ENCODE measurements at places on chromosomes 3 and 15. TPM values are rescaled to one million over a fixed set of nuclear protein-coding genes. Genes with fewer than 3 reads are reported as not detected.

- no peak overlapping the region for H3K27ac ChIP-seq
- no peak overlapping the region for H3K4me3 ChIP-seq
- no peaks in the 10 kb centered on the region for H3K36me3 ChIP-seq
- peaks cover 22% of the 10 kb centered on the region for H3K4me1 ChIP-seq
- DNase-seq: no peak
- H3K27me3 ChIP-seq: no peaks in the 10 kb centered on the region
These were observed 401.9 kb upstream of the TPRG1 start for GRCh38 chr3:188769831-188770230.

DNA sequence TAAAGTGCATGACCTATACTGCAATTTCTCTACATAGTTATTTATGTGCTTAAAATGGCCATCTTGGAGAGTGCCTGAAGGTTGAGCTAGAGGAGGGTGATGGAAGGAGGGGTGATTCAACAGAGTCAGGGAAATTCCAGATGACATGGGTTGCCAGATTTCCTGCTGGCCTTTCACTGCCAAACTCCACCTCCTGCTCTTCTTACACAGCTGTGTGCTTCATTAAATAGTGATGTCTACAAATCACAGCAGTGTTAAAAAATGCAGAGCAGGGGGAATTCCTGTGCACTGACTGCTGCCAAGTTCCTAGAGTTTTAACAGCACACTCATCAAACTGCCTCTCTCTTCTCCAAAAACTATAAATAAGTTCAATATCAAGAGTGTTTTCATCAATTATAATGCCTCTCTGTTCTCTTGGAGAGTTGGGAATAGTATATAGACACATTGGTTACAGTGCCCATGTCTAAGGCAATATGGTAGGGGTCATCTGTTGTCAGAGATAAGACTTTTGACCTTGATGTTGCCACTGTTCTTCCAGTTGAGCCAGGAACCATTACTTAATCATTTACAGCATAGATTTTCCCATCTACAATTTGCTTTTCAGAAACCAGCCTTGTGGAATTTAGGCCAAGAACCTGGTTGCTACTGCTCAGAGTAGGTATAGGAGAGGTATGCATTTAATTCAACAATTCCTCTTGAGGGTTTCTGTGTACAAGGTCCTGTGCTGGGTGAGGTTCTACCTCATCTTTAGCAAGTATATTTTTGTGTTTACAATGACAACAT lies 79.6 kb downstream of the TP63 start:
- no peaks in the 10 kb centered on the region for H3K36me3 ChIP-seq
- no peak overlapping the region for H3K4me3 ChIP-seq
- H3K27ac ChIP-seq: no peak overlapping the region

GRCh38 chr15:63040954-63041353 lies 1.6 kb upstream of the TPM1 start:
- no peaks in the 10 kb centered on the region for H3K4me1 ChIP-seq
- DNase-seq: no peak
- peak overlapping the region; percentile 85 for H3K4me3 ChIP-seq
- H3K36me3 ChIP-seq: peaks cover 5% of the 10 kb centered on the region

GRCh38 chr15:58921267-58921790 lies 12.2 kb downstream of the SLTM start:
- no peak overlapping the region for H3K27ac ChIP-seq
- no peaks in the 10 kb centered on the region for H3K36me3 ChIP-seq
- no peak for DNase-seq
- no peak overlapping the region for H3K4me3 ChIP-seq
- H3K27me3 ChIP-seq: no peaks in the 10 kb centered on the region
- H3K4me1 ChIP-seq: no peaks in the 10 kb centered on the region

- H3K27ac ChIP-seq: no peak overlapping the region
- peak; percentile 45 for DNase-seq
- H3K36me3 ChIP-seq: peaks cover 38% of the 10 kb centered on the region
- peaks cover 9% of the 10 kb centered on the region for H3K4me1 ChIP-seq
- no peaks in the 10 kb centered on the region for H3K27me3 ChIP-seq
- H3K4me3 ChIP-seq: no peak overlapping the region
These were observed 36.5 kb downstream of the ANP32A start for GRCh38 chr15:68784206-68784605.

GRCh38 chr15:29309139-29309538 lies 39.5 kb upstream of the NSMCE3 start:
- no peak overlapping the region for H3K27ac ChIP-seq
- H3K4me3 ChIP-seq: no peak overlapping the region
- no peaks in the 10 kb centered on the region for H3K27me3 ChIP-seq
- H3K4me1 ChIP-seq: no peaks in the 10 kb centered on the region
- H3K36me3 ChIP-seq: no peaks in the 10 kb centered on the region

The MAGI1 gene
- total RNA-seq: 28.4 TPM

- H3K36me3 ChIP-seq: peaks cover 50% of the 10 kb centered on the region
- no peak for DNase-seq
- H3K27ac ChIP-seq: no peak overlapping the region
- no peaks in the 10 kb centered on the region for H3K4me1 ChIP-seq
- H3K4me3 ChIP-seq: no peak overlapping the region
- H3K27me3 ChIP-seq: no peaks in the 10 kb centered on the region
These were observed 4.7 kb downstream of the SELENOS start for GRCh38 chr15:101272584-101272983.

GRCh38 chr3:28125342-28125741 lies 116.1 kb upstream of the CMC1 start:
- no peak for DNase-seq
- H3K36me3 ChIP-seq: no peaks in the 10 kb centered on the region
- no peaks in the 10 kb centered on the region for H3K27me3 ChIP-seq
- no peak overlapping the region for H3K4me3 ChIP-seq
- H3K4me1 ChIP-seq: no peaks in the 10 kb centered on the region
- H3K27ac ChIP-seq: no peak overlapping the region

The ZPLD1 gene
- not detected for total RNA-seq

DNA sequence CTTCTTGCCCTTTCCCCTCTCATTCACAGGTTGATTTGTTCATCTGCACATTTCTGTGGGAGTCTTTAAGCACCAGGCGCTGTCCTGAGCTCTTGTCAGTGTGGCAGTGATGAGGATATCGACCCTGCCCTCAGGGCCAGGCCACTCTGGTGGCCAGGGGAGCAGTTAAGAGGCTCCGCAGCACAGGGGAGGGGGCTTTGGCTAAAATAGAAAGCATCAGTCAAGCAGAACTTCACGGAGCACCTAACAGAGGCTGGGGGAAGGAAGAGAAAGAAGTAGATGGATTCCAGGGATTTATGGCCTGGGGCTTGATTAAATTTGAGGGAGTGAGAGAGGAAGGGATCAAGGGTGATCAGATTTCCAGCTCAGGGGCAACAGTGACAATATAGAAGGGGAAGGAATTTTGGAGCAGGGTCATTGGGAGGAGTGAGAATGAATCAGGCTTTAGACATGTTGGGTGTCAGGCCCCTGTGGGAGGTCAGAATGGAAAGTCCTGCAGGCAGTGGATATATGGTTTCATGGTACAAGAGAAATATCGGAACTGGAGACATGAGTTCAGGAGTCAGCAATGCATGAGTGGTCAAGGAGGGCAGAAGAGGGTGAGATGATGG lies 73.0 kb upstream of the GLCE start:
- H3K4me1 ChIP-seq: peaks cover under 1% of the 10 kb centered on the region
- no peak for DNase-seq
- H3K27ac ChIP-seq: no peak overlapping the region
- no peaks in the 10 kb centered on the region for H3K36me3 ChIP-seq
- H3K27me3 ChIP-seq: no peaks in the 10 kb centered on the region
- H3K4me3 ChIP-seq: no peak overlapping the region

DNA sequence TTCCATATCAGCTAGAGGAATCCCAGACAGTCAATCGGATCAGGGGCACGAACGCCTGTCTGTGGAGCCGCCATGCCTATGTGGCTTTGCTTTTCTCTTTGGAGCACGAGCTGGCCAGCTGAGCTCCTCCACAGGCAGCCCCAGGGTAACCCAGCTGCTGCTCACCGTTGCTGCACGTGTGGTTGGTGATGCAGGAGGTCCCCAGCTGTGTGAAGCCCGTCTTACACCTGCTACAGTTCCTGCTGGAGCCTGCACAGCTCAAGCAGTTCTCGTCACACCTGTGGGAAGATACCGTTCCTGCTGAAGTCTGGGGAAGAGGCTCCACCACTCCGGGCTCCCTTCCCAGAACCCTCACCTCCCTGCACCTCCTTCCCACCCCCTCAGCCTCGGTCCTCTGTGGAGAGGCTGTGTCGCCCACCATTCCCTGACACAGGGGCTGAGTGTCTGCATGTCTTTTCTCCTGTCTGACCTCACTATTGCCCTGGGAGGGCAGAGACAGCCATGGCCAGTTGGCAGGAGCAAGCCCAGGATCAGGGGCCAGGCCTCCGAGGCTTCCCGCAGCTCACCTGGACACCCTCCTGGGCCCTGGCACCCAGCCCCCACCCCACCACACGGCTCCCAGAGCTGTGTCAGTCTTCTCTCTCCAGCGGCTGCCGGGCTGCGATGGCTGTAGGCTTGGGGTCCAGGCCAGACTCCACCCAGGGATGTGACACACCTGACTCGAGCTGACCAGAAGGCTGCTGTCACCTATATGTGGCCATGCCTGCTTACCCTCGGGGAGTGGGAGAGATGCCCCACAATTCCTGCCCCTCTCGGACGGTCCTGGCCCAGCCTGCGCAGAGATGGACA lies 12.2 kb upstream of the SNRPA1 start:
- H3K4me3 ChIP-seq: no peak overlapping the region
- no peaks in the 10 kb centered on the region for H3K36me3 ChIP-seq
- H3K27me3 ChIP-seq: no peaks in the 10 kb centered on the region
- H3K4me1 ChIP-seq: no peaks in the 10 kb centered on the region

The COL6A6 gene
- not detected for total RNA-seq

The SLCO2A1 gene
- total RNA-seq: 111 TPM

DNA sequence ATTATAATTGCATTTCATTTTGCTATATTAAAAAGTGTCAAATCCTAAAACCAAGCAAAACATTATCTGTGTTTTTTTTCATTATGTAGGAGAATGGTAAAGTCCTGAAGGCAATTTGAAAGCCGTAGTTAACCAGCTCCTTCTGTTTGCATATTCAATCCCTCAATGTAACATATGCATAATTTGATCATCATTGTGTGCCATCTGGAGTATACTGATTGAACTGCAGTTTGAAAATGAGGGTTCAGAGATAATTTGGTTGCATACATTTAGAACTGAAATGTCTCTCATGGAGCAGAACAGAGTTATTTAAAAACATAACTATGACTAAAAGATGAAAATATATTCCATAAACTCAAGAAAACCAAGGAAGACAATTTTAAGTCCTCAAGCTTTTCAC lies 518.6 kb downstream of the GBE1 start:
- no peak overlapping the region for H3K27ac ChIP-seq
- H3K27me3 ChIP-seq: no peaks in the 10 kb centered on the region
- no peaks in the 10 kb centered on the region for H3K36me3 ChIP-seq

The DLEC1 gene
- total RNA-seq: 0.11 TPM

GRCh38 chr15:63374686-63375520 lies 6.7 kb downstream of the CA12 start:
- H3K27me3 ChIP-seq: no peaks in the 10 kb centered on the region
- H3K4me3 ChIP-seq: no peak overlapping the region
- H3K27ac ChIP-seq: peak overlapping the region; percentile 81
- H3K4me1 ChIP-seq: peaks cover 22% of the 10 kb centered on the region

- H3K27me3 ChIP-seq: no peaks in the 10 kb centered on the region
- DNase-seq: peak; percentile 62
- H3K36me3 ChIP-seq: peaks cover 8% of the 10 kb centered on the region
- no peak overlapping the region for H3K4me3 ChIP-seq
These were observed 132.7 kb downstream of the GHSR start for GRCh38 chr3:172315401-172316091.

GRCh38 chr3:173617490-173617889 lies 219.9 kb downstream of the NLGN1 start:
- DNase-seq: no peak
- no peaks in the 10 kb centered on the region for H3K4me1 ChIP-seq
- H3K27me3 ChIP-seq: no peaks in the 10 kb centered on the region
- no peak overlapping the region for H3K27ac ChIP-seq

The NOX5 gene
- 0.53 TPM for total RNA-seq

The ITIH4 gene
- total RNA-seq: 9.8 TPM

GRCh38 chr3:154304936-154305335 lies 19.4 kb downstream of the DHX36 start:
- H3K36me3 ChIP-seq: peaks cover 76% of the 10 kb centered on the region
- H3K27ac ChIP-seq: no peak overlapping the region
- no peak overlapping the region for H3K4me3 ChIP-seq
- no peaks in the 10 kb centered on the region for H3K27me3 ChIP-seq

The ACTC1 gene
- total RNA-seq: 30.2 TPM

DNA sequence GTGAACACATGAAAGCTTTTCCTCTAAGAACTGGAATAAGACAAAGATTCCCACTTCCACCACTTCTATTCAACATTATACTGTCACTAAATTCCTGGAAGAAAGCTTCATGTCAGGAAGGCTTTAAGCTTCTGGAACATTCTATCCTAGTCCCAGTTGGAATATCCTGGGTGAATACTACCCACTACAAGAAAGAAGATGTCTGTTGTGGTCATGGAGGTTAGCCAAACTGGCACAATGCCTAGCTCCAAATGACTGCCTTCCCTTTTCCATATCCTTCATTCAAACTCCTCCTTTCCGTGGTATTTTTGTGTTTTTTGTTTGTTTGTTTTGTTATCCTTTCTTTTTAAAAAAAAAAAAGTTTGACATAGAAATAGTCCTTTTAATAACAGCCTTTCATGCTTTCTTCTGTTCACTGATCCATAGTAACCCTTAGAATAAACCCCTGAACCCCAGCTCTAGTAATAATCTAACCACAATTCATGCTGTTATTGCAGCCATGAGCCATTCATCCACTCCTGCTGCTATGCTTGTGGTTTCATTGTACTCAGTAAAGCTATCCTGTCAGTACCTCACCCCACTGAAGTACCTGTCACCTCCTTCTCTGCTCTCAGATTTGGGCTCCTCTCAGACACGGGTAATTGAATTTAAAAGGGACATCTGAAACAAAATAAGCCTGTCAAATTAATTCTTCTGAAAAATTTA lies 447.5 kb downstream of the IGSF11 start:
- no peaks in the 10 kb centered on the region for H3K27me3 ChIP-seq
- H3K36me3 ChIP-seq: no peaks in the 10 kb centered on the region

DNA sequence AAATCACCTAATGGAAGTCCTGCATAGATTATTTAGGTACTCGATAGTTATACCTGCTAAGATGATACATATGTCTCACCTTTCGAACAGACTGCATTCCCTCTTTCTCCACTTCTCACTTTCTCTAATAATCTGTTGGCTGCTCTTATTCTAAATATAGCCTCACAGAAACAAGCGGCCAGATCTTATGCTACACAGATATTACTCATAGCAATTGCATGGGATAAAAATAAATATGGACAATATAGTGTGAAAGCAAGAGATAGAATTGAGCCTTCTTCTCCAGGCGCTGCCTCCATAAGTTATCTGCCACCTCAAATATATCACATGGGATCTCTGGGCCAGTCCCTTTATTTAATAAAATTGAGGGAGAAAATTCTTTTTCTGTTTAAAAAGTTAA lies 29.5 kb upstream of the TGFBR2 start:
- H3K27me3 ChIP-seq: no peaks in the 10 kb centered on the region
- H3K36me3 ChIP-seq: no peaks in the 10 kb centered on the region
- H3K4me3 ChIP-seq: no peak overlapping the region
- H3K27ac ChIP-seq: no peak overlapping the region
- DNase-seq: no peak

The NTRK3 gene
- 52.7 TPM for total RNA-seq

GRCh38 chr3:128702391-128702790 lies 23.6 kb upstream of the RAB7A start:
- no peaks in the 10 kb centered on the region for H3K36me3 ChIP-seq
- DNase-seq: no peak
- no peaks in the 10 kb centered on the region for H3K4me1 ChIP-seq
- no peak overlapping the region for H3K4me3 ChIP-seq
